ENCODE measurements at places on chromosomes 12 and 14.

DNA sequence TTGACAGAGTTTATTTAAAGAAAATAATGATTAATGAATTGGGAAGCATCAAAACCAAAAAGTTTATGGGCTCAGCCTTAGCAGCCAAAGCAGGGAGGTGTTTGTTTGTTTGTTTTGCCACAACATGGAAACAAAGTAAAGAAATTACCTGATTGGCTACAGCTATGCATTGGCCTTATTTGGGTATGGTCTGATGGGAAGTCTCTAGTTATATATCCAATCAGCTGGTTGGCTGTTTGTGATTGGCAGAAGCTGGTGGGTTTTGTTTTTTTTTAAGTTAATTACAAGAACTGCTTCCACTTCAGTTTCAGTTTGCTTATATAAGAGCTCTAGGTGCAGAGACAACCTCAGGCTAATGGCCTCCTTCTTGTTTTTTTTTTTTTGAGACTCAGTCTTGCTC, 4.6 kb upstream of the LEMD3 start:
- DNase-seq = no peak

DNA sequence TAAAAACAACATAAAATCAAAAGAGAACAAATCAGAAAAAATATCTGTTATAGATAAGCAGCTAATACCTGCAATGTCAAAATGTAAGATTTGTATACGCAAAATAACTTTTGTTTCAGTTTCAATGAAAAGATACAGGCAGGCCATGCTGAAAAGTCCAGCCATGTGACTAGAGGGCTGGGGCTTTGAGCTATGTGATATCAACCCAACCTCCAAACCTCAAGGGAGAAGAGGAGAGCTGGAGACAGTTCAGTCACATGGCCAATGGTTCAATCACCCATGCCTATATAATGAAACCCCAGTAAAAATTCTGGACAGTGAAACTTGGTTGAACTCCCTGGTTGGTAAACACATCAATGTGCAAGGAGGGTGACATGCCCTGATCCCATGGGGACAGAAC, 5.3 kb downstream of the COX16 start:
- no peak for DNase-seq

DNA sequence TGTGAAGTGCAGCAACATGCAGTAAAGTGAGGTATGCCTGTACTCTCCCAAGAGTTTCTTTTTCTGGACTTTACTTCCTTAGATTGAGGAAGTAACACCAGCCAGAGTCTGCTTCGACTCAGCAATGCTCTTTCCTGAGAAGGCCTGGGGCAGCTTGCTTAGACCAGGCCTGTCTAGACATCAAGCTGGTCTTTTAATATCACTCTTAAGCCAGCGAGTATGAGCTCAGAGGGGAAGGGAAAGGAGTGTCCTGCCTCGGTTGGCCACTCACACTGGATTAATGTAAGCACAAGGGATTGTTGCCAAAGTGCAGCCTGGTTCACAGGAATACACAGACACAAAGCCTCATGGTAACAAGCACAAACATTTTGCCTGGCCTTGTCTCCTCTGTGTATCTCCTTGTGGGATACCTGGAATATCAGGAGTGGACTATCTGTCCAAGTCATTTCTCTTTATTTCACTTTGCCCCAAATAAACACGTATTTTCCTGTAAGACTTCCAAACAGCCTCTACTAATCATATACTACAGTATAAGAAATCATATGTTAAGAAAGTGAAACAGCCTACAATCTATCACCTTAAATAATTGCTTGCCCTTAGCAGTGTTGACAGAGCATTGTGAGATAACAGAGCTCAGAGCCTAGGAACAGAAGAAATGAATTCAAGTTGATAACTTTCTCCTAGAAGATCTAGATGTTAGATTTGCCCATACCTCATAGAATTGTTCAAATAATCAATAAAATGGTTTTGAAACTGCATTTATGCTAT, 121.2 kb upstream of the DAAM1 start:
- no peak for DNase-seq

DNA sequence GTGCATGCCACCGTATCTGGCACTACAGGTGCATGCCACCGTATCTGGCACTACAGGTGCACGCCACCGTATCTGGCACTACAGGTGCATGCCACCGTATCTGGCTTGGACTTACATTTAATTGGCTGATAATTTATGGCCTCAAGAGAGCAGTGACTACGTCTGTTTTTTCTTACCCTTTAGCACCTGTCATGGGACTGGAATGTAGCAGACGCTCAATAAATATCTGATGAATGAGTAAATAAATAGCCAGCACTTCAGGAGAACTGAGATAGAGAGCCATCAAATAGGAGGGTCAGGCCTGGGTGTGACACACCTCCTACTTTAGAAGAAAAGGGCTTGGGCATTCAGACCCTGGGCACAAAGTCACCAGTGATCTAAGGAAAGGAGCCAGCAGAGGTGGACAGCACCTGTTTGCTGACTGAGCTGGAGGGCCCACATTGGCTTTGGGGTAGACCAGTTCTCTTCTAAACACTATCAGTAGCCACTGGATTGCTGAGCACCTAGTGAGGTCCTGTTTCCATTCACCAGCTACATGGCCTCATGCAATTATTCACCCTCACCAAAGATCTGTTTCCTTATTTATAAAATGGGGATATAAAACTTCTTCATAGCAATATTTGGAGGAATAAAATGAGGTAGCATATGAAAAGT, 50.1 kb downstream of the RFX4 start:
- DNase-seq = no peak

DNA sequence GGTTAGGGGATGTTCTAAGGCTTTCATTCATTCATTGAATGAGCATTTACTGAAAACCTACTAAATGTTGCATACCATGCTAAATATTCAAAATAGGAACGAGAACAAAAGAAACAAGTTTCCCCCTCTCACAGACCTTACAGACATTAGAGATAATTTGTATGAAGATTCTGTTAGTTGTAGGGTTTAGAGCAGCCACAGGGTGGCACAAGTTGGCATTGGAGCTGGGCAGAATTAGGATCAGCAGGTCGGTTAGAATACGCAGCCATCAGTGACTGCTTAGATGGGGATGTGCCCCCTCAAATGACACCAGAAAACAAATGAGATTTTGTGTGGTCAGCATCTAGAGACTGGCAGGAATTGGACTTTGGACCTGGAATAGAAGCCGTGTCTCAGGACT, 166.3 kb upstream of the DAAM1 start:
- no peak for DNase-seq

DNA sequence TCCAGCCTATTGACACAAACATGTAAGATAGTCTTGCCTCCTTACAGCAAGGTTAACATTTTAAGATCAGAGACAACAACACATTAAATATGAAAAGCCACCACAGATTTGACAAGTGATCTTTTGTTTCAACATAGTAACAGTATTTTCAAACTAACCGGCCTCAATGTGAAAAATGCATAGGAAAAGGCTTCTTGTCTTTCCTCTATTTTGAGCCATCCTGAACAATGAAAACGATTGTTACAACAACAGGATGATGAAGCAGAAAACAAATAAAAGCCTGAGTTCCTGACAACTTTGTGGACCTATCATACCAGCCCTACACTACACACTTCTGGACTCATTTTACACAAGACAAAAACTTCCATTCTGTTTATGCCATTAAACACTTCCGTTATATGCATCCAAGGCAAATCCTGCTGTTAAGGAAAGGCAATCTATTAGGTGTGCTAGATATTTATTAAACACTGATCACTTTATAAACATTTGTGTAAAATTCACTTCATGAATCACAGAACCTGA, 37.3 kb downstream of the BAZ1A start:
- no peak for DNase-seq

GRCh38 chr14:102938191-102938590, 15.7 kb downstream of the AMN start:
- DNase-seq = no peak

DNA sequence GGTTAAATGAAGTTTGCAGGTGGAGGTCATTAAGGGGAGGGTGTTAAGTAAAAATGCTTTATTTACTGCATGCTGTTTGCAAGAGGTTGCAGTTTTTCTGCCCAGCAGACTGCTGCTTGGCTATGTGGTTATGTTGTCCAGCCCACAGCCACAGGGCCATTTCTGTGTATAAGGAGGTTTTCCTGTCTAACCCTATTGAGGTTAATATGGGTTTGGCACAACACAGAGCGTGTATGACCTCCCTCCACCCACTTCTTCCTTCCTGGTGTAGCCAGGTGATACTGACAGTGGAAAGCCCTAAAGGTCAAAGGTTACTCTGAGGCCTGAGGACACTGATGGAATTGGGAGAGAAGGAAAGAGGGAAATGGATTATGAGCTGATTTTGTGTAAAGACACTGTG, 253.7 kb upstream of the PWP1 start:
- no peak for DNase-seq

GRCh38 chr12:56188131-56188777, 1.0 kb downstream of the SMARCC2 start:
- peak; percentile 48 for DNase-seq

- no peak for DNase-seq
These were observed 103.5 kb upstream of the FRMD6 start for GRCh38 chr14:51548187-51548586.

DNA sequence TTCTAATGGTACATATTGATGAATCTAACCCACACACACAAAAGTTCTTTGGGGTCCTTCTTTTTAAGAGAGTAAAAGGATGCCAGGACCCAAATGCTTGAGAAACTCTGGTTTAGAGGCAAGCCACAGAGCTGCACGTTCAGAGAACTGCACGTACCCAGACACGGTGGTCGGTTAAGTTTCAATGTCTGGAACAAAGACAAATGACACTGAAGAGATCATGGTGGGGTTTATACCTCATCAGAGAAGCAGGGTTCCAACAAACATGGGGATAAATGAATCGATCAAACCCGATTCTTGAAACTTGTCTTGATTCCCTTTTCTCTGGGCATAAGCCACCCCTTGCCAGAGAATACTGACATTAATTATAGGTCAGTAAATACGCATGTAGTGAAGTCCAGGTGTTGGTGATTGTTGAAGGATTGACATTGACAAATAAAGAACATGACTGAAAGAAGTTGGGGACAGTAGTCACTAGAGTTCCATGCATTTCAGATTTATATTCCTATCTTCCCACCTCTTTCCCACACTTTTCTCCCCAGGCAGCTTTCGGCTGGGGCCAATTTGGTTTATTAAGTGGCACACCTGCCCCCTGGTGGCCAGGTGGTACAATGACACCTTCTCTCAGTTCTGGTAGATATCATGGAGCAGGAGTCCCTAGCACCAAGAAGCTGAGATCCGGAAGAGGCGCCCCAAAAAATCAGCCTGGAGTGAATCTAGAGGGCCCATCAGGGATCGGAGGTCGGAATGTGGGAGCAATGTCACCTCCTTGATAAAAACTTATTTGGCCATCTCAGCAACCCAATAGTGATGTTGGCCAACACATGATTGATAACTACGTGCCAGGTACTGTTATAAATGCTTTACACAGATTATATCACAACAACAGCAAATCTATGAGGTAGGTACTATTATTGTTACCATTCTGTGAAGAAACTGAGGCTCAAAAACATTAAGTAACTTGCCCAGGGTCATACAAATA, 17.8 kb upstream of the HDAC7 start:
- DNase-seq = peak; percentile 56

GRCh38 chr12:51895378-51896135, 7.7 kb downstream of the ANKRD33 start:
- no peak for DNase-seq

DNA sequence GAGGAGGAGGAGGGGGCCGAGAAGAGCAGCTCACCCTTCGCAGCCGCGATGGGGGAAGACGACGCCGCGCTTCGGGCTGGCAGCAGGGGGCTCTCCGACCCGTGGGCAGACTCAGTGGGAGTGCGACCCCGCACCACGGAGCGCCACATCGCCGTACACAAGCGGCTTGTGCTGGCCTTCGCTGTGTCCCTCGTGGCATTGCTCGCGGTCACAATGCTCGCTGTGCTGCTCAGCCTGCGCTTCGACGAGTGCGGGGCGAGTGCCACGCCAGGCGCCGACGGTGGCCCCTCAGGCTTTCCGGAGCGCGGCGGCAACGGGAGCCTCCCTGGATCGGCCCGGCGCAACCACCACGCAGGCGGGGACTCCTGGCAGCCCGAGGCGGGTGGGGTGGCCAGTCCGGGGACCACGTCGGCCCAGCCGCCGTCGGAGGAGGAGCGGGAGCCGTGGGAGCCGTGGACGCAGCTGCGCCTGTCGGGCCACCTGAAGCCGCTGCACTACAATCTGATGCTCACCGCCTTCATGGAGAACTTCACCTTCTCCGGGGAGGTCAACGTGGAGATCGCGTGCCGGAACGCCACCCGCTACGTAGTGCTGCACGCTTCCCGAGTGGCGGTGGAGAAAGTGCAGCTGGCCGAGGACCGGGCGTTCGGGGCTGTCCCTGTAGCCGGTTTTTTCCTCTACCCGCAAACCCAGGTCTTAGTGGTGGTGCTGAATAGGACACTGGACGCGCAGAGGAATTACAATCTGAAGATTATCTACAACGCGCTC, 745 bp downstream of the TRHDE start:
- DNase-seq = no peak

DNA sequence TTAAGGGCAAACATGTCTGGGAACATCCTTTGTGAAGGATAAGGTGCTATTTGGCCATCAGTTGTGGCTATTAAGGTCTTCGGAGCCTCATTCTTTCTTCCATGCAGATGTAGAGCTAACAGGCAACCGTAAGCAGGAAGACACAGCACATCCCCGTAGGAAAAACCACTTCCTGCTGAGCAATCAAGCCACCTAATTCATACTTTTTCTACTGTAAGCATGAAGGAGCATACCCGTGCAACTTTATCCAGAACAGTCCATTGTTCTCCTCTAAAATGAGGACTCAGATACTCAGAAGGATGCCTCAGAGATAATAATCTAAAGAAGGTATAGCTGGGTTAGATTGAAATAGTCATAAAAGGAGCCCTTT, 232.0 kb downstream of the PPM1H start:
- no peak for DNase-seq

DNA sequence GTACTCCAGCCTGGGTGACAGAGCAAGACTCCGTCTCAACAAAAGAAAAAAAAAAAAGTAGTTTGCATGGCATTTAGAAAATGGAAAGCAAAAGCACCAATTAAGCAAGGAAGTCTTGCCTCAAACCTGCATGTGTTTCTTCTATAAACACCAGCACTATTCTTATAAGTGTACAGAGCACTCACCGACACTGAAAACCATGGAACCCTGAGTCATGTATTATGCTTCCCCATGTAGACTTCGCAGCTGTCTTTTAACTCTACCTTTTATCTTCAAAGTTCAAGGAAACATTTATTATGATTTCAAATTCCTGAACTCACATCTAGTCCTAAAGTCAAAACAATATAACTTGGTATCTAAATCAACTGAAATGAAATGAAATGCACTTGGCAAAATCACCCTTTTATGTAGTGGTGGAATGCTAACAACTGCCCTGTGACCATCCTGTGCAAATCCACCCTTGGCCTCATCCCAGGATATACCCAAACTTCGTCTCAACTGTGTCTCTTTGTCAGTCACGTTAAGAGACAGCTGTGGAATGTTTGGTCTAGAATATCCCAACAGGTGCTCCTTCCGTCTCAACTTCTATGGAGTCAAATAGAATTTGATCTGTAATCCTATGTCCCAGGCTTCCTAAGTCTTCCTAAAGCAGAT, 4.8 kb downstream of the BCAT1 start:
- no peak for DNase-seq

All from DND-41 (cell line).